ENCODE measurements at places on chromosomes 1 and 21. TPM values are rescaled to one million over a fixed set of nuclear protein-coding genes. Genes with fewer than 3 reads are reported as not detected.

DNA sequence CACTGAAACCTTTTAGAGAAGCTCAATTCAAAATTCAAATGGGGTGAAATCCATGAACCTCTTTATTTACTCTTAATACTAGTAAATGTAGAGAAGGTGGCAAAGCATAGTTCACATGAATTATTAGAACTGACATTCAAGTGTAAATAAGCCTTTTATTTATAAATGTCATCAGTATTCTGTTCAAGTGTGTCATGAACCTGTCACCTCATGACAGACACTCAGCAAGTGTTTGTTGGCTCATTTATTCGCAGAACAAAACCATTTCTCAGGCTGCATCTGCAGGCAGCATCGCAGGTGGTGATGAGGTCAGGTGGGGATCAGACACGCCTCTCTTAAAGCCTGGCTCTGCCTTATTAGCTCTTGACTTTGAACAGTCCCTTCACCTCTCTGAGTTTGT, 116.6 kb downstream of the SETD4 start:
- no peak overlapping the region for H3K4me3 ChIP-seq
- H3K27me3 ChIP-seq, result no peaks in the 10 kb centered on the region
- no peaks in the 10 kb centered on the region for H3K4me1 ChIP-seq
- H3K36me3 ChIP-seq, result no peaks in the 10 kb centered on the region

Gene MYBPH
- polyA plus RNA-seq, result not detected

DNA sequence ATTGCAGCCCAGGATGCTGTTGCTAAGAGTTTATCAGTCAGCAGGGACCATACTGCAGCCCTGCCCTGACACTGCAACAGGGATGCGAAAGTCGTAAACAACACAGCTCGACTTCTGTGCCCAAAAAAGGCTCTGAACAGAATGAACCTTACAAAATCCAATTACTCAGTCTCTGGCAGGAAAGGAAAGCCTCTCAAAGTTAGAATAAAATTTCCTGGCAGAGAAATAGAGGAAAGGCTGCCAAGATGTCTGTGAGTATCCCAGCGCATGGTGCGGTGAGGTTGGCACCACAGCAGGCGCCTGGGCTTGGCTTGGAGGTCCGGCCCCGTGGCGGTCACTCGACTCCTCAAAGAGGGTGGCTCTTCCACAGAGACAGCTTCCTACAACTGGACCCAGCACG, 185.8 kb downstream of the PCP4 start:
- no peaks in the 10 kb centered on the region for H3K4me1 ChIP-seq
- H3K36me3 ChIP-seq, result no peaks in the 10 kb centered on the region
- no peak overlapping the region for H3K27ac ChIP-seq
- H3K4me3 ChIP-seq, result no peak overlapping the region
- H3K27me3 ChIP-seq, result no peaks in the 10 kb centered on the region

- no peaks in the 10 kb centered on the region for H3K27me3 ChIP-seq
- peak; percentile 79 for DNase-seq
- H3K4me1 ChIP-seq, result no peaks in the 10 kb centered on the region
- H3K36me3 ChIP-seq, result no peaks in the 10 kb centered on the region
- H3K27ac ChIP-seq, result no peak overlapping the region
Measured at GRCh38 chr1:43073490-43074230, 98.4 kb downstream of the EBNA1BP2 start.
